ENCODE measurements at places on chromosomes 3 and 15.

- DNase-seq = no peak
These were observed 207.1 kb downstream of the KCNMB2 start for GRCh38 chr3:178743297-178743696.

GRCh38 chr15:76533060-76533820, 196.7 kb downstream of the ISL2 start:
- DNase-seq = no peak

- no peak for DNase-seq
These were observed 816.3 kb downstream of the FHIT start for GRCh38 chr3:60434950-60435349.

DNA sequence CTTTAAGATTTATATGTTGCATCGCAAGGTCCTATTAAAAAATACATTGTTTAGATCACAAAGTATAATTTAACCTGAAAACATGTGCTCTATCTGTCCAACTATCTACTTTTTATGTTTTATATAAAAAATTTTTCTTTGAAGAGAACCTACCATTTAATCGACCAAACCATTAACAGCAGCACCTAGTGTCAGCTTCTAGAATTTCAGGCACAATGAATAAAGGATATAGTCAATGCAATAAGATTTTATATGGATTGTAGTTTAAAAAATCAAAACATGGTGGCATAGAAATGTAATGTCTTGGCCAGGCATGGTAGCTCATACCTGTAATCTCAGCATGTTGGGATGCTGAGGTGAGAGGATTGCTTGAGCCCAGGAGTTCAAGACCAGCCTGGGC, 313.7 kb downstream of the GAP43 start:
- no peak for DNase-seq

DNA sequence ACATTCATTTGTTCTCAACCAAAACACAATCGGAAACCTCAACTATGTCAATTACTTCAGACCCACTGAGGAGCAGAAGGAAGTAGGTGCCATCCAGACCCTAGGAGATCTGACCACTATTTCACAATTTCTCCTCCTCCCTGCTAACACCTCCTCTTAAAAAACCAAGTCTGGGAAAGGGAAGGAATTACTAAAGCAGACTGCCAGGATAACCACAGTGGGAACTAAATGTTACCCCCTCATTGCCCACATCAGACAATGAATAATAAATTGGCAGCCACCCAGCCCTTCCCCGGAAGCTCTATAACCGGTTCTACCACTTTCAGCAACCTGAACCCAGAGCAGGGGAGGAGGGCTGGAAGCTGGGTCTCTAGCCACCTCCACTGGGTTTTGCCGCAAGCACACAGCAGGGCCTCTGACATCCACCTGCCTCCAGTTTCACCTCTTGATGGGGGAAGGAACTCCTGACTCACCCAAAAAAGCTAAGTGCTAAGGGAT, 17.6 kb downstream of the C15orf62 start:
- peak; percentile 53 for DNase-seq

DNA sequence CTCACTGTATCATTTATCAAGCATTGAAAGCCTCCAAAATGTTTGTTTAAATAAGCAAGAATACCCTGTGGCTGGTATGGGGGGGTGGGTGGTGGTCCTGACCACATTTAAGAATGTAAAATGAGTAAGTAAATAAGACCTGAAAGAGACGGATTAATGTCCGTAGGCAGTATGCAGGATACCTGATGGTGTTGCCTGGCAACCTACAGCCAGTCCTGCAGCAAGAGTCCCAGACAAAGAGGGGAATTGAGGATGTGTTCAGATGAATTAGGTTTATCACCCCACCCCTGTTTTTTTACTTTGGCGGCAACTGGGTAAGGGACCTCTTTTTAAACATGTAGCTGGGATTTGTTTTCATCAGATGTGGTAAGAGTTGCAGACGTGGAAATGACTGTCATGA, 99.8 kb upstream of the BFSP2 start:
- no peak for DNase-seq

DNA sequence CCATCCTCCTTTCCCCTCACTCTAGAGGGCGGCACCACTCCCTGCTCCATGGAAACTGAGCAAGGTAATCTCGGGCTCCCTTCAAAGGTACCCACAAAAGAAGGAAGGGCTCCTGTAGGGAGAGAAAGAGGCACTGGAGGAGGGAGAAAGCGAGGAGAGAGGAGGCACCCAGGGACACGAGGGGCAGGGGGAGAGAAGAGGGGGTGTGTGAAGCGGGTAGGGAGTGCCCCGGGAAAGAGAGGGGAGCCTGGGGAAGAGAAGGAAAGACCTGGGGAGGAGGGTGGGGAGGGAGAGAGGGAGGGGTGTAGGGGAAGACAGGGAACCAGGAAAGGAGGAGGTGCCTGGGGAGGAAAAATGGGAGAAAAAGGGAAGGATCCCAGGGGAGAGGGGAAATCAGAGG, 523 bp downstream of the VILL start:
- DNase-seq = no peak

DNA sequence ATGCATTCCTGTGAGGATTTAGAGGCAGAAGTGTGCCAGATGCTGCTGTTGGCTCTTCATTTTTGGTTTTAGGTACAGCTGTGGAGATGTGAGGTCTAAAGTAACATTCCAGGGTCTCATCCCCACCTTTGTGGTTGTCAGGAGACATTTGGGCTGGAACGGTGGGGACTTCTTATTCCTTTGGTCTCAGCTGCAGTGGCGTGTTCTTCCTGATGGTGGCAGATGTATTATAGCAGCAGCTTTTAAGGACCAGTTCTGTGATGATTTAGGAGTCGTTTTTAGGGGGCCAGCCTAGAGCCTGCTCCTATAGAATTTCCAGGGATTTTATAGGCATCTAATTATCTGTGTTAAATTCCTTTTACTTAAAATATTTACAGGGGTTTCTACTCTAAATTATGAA, 221.0 kb upstream of the EOMES start:
- DNase-seq = no peak

- peak; percentile 33 for DNase-seq
These were observed 23.5 kb upstream of the RAP2B start for GRCh38 chr3:153138276-153139210.
